Naive thymus-derived CD4-positive, alpha-beta T cell (primary cell): ENCODE measurements at places on chromosomes 7 and 10.

DNA sequence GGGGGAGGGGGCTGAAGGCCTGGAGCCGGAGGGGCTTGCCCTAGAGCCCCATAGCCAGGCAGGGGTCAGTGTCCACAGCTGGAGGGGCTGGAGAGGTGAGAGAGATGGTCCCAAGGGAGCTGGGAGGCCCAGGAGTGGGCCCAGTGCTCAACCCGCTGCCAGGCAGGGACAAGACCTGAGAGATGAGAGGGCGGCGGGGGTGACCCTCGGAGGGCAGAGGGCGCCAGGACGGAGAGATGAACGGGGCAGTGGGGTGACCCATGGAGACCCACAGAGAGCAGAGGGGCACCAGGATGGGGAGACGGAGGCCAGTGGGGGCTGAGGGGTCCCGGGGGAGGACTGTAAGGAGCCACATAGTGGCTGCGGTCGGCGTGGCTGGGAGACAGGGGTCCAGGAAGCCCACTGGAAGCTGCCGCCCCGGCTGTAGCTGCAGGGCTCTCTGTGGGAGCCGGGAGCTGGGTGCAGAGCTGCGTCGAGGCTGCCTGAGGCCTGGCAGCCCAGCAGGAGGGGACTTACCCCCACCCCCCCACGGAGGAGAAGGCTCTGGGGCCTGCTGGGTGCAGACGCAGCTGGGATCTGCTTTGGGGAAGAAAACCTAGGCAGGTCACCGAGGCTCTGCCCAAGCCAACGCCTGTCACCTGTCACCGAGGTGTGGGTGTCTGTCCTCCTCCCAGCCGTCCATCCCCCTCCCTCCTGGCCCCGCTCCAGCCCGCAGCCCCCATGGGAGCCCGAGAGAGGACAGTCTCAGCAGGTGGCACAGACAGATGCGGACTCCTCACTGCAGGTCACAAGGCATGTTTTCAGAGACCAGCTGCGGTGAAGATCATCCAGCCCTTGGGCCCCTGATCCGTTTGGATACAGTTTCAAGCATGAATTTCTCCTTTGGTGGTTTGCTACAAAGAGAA is 25.1 kb downstream of the PWWP2B start:
- H3K27ac ChIP-seq, result peak overlapping the region; percentile 53
- DNase-seq, result no peak
- no peaks in the 10 kb centered on the region for H3K27me3 ChIP-seq
- no peak overlapping the region for H3K4me3 ChIP-seq
- peaks cover 33% of the 10 kb centered on the region for H3K4me1 ChIP-seq
- H3K36me3 ChIP-seq, result no peaks in the 10 kb centered on the region

- no peaks in the 10 kb centered on the region for H3K36me3 ChIP-seq
- H3K27ac ChIP-seq, result no peak overlapping the region
- no peaks in the 10 kb centered on the region for H3K27me3 ChIP-seq
- H3K4me3 ChIP-seq, result no peak overlapping the region
Measured at GRCh38 chr10:93274419-93274818, 200.7 kb downstream of the CYP26A1 start.

- no peak overlapping the region for H3K27ac ChIP-seq
- no peaks in the 10 kb centered on the region for H3K36me3 ChIP-seq
- H3K4me3 ChIP-seq, result no peak overlapping the region
- H3K27me3 ChIP-seq, result no peaks in the 10 kb centered on the region
- no peak for DNase-seq
Measured at GRCh38 chr10:133464582-133465031, 10.9 kb downstream of the SCART1 start.

DNA sequence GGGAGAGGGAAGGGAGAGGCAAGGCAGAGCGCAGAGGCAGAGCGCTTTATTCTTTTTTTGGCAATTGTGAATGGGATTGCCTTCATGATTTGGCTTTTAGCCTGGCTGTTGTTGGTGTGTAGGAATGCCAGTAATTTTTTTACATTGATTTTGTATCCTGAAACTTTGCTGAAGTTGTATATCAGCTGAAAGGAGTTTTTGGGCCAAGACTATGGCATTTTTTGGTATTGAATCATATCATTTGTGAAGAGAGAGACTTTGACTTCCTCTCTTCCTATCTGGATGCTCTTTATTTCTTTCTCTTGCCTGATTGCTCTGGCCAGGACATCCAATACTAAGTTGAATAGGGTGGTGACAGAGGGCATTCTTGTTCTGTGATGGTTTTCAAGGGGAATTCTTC is 291.3 kb downstream of the REEP3 start:
- H3K27me3 ChIP-seq, result no peaks in the 10 kb centered on the region
- no peak overlapping the region for H3K4me3 ChIP-seq
- no peak for DNase-seq
- no peaks in the 10 kb centered on the region for H3K4me1 ChIP-seq

DNA sequence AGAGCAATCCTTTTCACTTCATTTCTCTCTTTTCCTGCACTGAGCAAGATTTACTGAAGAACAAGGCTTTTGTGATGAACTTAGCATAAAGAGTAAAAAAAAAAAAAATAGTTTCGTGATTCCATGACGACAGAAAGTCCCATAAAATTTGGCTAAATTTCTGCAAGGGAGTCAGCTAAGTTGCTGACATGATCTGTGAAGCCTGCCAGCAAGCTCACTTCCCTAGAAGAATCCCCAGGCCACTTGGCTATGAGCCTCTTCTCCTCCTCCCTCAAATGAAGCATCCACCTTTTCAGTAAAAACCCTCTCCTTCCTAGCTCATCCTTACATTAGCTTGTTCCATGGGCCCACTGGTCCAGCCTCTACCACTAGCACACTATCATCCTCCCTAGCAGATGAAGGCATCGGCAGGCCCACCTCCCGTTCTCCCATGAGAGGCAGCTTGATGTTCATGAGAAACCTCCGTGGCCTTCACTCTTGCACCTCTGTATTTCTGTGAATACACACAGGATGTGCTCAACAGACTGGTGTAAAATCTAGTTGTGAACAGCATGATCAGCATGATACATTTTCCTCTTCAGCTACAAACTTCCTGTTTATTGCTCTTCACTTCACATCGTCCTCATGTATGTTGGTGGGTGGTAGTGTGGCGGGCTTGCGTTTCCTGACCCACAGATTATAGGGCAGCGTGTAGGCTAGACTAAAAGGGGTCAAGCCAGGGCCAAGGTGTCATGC is 30.9 kb downstream of the GIMAP8 start:
- peak; percentile 71 for DNase-seq
- H3K27me3 ChIP-seq, result no peaks in the 10 kb centered on the region
- peaks cover 17% of the 10 kb centered on the region for H3K36me3 ChIP-seq
- H3K4me3 ChIP-seq, result peak overlapping the region; percentile 12

DNA sequence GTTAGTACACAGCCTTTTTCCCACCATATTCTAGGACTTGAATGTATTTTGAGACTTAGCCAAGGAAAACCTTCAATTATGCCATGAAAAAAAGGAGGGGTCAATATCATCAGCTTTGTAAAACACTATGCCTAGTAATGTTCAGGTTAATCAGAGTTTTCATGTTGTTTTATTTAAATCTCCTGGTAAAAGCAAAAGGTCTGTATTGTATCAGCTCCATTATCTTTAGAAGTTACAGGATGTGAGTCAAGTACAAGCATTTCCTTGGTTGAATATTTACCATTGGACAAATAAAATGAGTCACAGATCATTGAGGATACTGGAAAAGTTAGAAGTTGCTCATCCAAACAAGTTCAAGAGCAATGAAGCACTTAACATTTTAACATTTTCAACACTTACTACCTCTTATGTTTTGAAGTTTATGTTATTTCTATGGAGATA is 89.9 kb upstream of the CAPZA2 start:
- no peak overlapping the region for H3K27ac ChIP-seq
- no peaks in the 10 kb centered on the region for H3K27me3 ChIP-seq
- no peaks in the 10 kb centered on the region for H3K36me3 ChIP-seq
- no peak overlapping the region for H3K4me3 ChIP-seq
- H3K4me1 ChIP-seq, result no peaks in the 10 kb centered on the region
- no peak for DNase-seq

GRCh38 chr7:1563981-1564602 is 5.7 kb downstream of the PSMG3 start:
- no peaks in the 10 kb centered on the region for H3K36me3 ChIP-seq
- no peak for DNase-seq
- peaks cover 4% of the 10 kb centered on the region for H3K4me1 ChIP-seq
- H3K27ac ChIP-seq, result no peak overlapping the region

DNA sequence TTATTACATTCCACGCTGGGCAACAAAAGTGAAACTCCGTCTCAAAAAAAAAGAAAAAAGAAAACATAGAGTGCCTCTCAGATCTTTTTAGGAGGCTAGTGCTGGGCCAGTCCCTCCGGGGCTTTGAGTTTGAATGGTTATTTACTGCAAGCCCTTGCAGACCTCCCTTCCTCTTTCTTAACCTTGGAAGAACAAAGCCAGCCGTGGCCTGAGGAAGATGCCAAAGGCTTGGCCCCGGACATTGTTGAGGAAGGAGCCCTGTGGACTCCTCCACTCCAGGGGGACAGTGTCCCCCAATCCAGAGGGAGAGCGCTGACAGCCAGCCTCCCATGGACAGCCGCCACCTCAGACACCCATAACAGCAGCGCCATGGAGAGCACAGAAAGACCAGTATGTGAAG is 5.0 kb downstream of the TSPAN33 start:
- H3K4me3 ChIP-seq, result no peak overlapping the region
- H3K36me3 ChIP-seq, result no peaks in the 10 kb centered on the region
- H3K27me3 ChIP-seq, result no peaks in the 10 kb centered on the region
- H3K27ac ChIP-seq, result no peak overlapping the region
- DNase-seq, result no peak

DNA sequence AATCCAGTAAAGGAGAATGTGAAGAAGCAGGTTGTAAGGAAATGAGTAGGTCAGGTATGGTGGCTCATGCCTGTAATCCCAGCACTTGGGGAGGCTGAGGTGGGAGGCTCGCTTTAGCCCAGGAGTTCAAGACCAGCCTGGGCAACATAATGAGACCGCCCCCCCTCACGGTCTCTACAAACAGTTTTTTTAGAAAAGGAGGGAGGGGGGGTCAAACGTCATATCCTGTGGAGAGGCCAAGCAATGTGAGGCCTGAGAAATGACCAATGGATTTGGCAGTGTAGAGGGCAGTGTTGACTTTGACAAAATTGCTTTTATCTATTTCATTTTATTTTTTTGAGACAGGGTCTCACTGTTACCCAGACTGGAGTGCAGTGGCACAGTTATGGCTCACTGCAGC is 2.3 kb upstream of the DNAJB12 start:
- peaks cover 15% of the 10 kb centered on the region for H3K36me3 ChIP-seq
- H3K27ac ChIP-seq, result no peak overlapping the region
- H3K4me3 ChIP-seq, result no peak overlapping the region
- no peaks in the 10 kb centered on the region for H3K27me3 ChIP-seq

DNA sequence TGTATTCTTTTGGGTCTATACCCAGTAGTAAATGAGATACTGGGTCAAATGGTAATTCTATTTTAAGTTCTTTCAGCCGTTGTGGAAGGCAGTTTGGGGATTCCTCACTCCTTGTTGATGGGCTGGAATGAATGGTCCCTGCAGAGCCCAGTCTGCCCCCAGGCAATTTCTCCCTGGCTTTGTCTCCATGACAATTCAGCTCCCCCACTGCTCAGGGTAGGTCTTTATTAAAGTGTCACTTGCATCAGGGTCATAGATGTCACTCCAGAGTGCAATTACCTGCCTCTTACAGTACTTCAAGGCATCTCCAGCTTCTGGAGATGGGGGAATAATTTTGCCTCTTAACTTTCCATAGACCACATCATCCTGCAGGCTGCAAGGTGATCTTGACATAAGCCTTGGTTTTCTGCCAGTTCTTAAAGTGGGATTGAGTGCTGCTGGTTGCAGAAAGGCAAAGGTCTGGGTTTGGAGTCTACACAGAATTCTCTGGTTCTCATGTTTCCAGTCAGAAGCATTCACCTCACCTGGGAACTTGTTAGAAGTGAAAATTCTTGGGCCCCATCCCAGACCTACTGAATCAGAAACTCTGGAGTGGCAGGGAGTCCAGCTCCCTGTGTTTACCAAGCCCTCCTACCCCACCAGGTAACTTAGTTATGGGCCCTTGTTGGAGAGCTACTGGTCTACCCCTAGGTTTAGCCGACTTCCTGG is 442.4 kb downstream of the GALNT17 start:
- no peak for DNase-seq
- H3K4me3 ChIP-seq, result no peak overlapping the region
- H3K36me3 ChIP-seq, result no peaks in the 10 kb centered on the region
- no peaks in the 10 kb centered on the region for H3K27me3 ChIP-seq
- no peak overlapping the region for H3K27ac ChIP-seq

DNA sequence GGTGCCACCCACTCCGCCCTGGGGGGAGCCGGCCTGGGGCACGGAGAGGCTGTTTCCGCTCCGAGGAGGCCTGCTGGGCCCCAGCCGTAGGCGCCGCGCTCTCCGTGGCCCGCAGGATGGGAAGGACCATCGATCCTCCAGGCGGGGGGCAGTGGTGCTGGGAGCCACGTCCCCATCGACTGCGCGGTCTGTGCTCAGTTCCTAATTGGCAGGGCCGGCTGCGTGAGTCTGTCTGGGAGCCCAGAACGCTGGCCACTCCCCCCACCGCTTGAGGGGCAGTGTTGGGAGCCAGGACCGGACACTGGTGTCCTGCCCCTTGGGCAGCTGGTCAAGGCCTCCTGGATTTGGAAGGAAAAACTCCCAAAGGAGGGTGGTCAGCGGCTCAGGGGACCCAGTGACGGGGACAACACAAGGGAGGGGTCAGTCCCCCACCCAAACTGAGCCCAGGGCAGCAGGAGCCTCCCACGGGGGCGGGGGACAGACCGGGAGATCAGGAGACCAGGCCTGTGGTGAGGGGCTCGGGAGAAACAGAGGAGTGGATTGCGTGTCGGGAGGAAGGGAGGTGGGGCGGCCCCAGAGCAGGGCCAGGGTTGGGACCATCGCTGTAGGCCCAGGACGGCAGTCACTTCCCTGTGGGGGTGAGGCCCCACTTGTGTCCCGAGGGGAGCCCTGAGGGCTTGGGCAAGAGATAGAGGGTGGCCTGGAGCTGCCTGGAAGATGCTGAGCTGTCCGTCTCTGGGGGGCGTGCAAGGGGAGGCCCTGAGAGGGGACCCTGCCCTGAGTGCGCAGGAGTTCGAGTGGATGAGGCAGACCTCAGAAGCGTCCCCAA is 89.0 kb downstream of the UNCX start:
- H3K4me3 ChIP-seq, result no peak overlapping the region
- no peaks in the 10 kb centered on the region for H3K4me1 ChIP-seq
- H3K27me3 ChIP-seq, result no peaks in the 10 kb centered on the region

DNA sequence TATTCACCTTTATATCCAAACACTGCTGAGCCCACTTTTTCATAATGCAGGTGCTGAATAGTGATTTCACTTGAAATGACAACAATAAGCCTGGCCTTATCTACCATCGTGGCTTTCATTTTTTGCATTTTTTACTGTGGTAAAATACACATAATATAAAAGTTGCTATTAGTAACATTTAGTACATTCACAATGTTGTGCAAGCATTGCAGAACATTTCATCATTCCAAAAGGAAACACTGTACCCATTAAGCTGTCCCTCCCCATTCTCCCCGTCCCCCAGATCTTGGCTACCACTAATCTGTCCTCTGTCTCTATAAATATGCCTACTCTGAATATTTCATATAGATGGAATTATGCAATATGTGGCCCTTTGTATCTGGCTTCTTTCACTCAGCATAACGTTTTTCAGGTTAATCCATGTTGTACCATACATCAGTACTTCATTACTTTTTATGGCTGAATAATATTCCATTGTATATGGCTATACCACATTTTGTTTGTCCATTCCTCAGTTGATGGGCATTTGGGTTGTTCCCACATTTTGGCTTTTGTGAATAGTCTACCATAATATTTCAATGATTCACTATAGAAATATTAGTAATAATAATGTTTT is 68.5 kb upstream of the ARID5B start:
- no peak overlapping the region for H3K4me3 ChIP-seq
- no peak overlapping the region for H3K27ac ChIP-seq
- H3K27me3 ChIP-seq, result no peaks in the 10 kb centered on the region
- no peaks in the 10 kb centered on the region for H3K36me3 ChIP-seq
- no peaks in the 10 kb centered on the region for H3K4me1 ChIP-seq
